ENCODE measurements at places on chromosomes 4 and X.

DNA sequence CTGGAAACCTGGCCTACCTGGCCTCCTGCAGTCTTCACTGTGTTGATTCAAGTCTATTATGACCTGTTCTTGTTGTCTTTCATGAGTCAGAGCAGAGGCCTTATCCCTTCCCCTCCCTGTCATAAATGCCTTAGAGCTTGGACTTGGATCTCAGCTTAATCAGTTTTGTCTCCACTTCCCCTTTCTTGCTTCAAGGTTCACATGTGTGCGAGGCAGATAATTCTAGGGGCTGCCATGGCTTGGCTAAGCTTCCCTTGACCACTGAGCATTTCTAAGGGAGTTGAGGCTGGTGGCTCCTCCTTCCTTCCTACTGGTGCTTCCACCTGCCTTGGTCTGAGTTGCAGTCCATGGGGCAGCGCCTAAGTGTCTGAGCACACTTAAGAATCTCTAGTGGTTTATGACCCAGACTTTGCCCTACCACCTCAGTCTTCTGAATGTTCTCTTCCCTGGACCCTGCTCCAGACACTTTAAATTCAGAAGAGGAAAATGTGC, 1.7 kb upstream of the HEPH start:
- peak; percentile 68 for DNase-seq

GRCh38 chrX:114930227-114930626, 87.2 kb downstream of the IL13RA2 start:
- DNase-seq, result no peak

DNA sequence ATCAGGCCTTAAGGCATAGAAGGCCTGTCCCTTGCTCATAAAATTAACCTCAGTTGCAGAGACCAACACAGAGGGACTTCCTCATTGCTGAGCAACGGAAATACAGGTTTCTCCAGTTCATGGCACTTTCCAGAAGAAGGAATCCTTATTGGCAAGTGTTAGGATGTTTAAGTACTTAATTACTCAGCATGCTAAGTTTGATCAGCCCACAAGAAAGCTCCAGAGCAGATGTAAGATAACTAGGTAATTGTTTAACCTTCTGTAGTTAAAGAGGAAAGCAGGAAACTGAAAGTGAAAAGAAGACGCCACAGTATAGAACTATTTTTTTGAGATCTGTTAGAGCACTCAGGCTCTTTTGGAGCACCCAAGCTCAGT, 33.5 kb downstream of the SMS start:
- no peak for DNase-seq

GRCh38 chr4:6198768-6199421, 1.5 kb downstream of the JAKMIP1 start:
- no peak for DNase-seq

- peak; percentile 12 for DNase-seq
These were observed 14.7 kb downstream of the NDP start for GRCh38 chrX:43958529-43958928.

GRCh38 chrX:49610718-49611310, 12.0 kb downstream of the GAGE1 start:
- no peak for DNase-seq

- peak; percentile 16 for DNase-seq
These were observed 7.3 kb downstream of the PGK1 start for GRCh38 chrX:78111140-78111931.

GRCh38 chr4:142443469-142443868, 402.6 kb downstream of the INPP4B start:
- no peak for DNase-seq

DNA sequence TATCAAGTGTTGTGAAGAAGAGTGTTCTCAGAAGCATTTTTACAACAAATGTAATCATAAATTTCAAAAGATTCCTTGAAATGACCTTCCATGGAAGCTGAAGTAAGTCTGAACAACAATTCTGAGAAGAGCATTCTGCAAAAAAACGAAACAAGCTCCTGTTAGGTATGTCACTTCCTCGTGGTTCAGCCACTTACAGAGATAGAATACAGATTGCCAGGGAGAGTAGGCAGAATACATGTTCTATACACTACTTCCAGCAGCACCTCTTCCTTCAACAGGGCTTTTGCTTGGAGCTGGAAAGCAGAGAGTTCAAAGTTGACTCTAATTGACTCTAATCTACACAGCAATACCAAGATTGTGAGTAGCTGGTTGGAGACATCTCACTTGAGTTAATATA, 274.5 kb downstream of the ADGRA3 start:
- no peak for DNase-seq

- no peak for DNase-seq
These were observed 22.3 kb downstream of the COL4A6 start for GRCh38 chrX:108415891-108416290.

DNA sequence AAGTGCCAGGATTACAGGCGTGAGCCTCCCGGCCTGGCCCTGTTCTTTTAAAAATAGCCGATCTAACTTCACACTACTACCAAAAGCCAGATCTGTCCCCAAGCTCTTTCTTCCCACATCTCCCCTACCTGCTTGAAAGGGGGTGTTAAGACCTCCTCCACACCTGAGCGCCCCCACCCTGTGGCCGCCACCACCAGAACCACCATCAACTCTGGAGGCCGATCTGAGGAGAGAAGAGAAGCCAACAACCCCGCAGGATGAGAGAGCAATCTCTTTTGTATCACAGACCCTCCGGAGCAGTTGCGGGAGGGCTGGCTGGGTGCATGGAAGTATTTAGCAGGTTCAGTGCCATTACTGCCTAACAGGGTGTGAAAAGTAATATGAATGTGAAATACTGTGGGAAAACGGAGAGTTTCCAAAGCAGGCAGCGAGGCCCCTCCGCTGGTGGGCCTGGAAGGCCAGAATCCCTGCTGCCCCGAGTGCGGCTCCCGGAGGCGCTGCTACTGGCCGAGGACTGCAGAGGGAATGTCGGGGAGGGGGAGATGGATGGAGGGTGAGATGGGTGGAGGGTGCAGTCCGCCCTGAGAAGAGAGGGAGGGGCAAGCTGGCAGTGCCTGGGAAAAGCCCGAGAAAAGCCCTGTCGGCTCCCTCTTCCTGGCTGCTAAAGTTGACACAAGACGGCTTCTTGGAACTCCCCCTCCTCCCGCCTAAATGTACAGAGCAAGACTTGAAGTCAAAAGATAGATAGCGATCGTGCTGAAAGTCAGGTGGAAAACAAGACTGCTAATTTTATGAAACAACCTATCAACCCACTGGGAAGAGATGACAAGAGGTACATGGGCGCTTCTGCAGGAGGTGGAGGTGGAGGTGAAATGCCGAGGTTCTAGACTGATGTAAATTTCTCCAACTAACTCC, 22.3 kb downstream of the HAND2 start:
- no peak for DNase-seq

GRCh38 chrX:118780911-118781310, 42.7 kb upstream of the ZCCHC12 start:
- DNase-seq, result no peak

GRCh38 chrX:2520539-2520938, 19.8 kb upstream of the DHRSX start:
- no peak for DNase-seq

DNA sequence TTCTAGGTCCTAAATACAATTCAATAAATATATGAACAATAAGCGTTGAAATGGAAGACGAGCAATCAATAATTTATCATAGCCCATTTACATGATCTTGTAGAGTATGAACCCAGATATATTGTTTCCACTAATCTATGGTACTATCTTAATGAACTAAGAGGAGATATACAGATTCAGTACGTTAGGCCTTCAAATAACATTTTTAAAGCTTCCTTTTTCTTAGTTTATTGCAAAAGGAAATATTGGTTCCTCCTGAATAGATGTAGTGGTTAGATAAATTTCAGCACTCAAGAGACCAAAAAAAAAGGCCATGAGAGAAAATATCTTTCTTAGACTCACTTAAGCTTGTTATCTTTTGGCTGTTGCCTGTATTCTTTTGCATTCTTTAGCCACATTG, 147.5 kb upstream of the PITX2 start:
- no peak for DNase-seq

DNA sequence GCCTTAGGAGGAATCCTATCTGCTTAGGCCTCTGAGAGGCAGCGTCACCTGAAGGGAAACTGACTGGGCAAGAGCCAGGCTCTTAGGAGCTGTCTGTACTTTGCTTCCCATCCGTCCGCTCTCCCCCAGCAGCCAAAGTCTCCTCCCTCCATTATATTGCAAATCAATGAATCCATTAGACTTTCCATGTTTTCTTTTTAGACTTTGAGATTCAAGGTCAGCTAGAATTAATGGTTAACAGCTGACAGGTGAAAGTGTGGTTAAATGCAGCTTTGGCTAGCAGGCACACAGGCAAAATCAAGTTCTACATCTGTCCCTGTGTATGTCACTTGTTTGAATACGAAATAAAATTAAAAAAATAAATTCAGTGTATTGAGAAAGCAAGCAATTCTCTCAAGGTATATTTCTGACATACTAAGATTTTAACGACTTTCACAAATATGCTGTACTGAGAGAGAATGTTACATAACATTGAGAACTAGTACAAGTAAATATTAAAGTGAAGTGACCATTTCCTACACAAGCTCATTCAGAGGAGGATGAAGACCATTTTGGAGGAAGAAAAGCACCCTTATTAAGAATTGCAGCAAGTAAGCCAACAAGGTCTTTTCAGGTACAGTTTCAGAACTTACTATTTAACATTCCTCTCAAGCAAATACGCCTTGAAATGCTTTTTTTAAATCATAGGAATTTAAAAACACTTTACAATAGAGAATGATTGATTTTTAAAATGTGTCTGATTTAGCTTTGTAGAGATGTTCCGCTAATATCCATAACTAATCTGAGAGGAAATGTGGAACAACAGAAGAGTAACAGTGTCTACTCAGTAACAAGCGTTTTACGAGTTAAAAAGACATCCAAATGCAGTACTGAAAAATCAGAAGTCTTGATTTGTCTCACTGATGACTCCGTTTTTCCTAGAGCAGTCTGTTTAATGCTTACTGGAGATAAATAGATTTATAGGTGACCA, at the start of gene F11:
TSS of gene F11 (plus strand) at position 507 of the 970 bp plus-strand sequence. CDS start 948 bp downstream, outside the sequence.
- no peak for DNase-seq

GRCh38 chrX:1528186-1528883, 8.7 kb downstream of the P2RY8 start:
- DNase-seq, result no peak

- no peak for DNase-seq
These were observed 79.8 kb upstream of the RPL34 start for GRCh38 chr4:108540536-108540935.

DNA sequence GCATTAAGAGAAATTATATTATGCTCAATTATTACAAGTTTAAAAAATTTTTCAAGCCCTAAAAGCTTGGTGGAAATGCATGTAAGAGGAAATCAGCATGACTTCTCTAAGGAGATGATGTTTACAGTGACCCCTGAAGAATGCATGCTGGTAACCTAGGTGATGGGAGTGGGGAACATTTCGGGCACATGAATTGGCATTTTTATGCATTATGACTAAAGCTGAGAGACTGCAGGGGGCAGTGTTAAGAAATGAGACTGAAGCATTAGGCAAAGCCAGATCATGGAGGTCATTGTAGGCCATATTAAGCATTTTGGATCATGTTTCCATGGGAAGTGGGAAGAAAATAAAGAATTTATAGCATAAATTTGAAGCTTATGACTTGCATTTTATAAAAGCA, 421.3 kb downstream of the FAT4 start:
- no peak for DNase-seq

DNA sequence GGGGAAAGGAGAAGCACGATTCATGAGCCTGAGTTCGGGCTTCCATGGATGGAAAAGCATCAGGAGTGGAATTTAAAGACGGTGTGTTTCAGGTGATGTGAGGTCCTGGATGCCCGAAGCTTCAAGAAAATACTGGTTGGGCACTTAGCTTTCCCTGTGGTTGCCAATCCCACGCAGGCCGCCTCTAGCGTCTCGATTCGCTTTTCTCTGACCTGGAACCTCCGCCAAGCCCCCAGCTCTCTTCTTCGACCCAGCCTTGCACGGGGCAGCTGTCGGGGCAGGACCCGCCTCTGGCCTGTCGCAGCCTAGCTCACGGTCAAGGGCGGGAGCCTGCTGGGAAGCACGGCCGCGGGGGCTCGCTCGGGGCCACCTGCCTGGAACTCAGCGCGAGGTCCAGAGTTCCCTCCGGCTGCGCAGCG, 308 bp upstream of the TLR2 start:
- DNase-seq, result no peak

GRCh38 chrX:135484641-135485289, 35.7 kb upstream of the INTS6L start:
- no peak for DNase-seq

DNA sequence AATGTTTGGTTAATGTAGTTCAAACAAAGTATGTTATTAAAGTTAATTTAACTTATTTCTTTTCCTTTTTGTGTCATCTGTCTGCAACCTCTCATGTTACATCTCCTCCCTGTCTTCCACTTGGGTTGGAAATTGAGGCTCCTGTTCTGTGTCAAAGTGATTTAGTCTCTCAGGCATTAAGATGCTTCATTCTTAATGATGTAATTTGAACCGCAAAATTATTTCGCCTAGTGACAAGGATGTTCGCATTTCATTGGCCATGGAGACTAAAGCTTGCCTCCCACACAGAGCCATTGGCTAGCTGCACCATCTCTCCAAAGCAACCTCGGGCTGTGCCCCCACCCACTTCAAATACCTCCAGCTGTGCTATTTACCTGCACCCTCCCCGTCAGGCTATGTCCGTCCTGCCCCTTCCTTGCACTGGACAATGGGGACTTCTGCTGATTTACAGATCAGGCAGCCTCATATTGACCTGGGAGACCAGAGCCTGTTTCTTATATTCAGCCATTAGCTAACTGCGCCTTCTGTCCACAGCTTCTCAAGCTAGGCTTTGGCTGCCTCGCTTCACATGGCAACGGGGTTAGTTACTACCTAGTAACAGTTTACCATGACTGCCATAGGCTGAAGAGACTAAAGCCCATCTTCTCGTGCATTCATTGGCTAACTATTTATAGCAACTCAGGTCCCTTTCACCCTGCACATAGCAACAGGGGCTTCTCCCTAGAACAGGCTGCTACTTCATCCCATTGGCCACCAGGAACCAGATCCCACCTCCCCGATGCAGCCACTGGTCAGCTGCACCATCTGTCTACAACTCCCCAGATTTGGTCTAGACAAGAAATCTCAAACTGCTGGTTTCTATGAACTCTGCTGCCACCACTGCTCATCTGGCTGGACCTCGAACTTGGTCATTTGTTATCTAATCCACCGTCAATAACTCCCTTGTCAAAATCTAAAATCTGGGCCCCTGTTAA, 8.6 kb upstream of the ZNF157 start:
- peak; percentile 69 for DNase-seq

GRCh38 chr4:173381610-173382009, 10.9 kb downstream of the SAP30 start:
- DNase-seq, result no peak

DNA sequence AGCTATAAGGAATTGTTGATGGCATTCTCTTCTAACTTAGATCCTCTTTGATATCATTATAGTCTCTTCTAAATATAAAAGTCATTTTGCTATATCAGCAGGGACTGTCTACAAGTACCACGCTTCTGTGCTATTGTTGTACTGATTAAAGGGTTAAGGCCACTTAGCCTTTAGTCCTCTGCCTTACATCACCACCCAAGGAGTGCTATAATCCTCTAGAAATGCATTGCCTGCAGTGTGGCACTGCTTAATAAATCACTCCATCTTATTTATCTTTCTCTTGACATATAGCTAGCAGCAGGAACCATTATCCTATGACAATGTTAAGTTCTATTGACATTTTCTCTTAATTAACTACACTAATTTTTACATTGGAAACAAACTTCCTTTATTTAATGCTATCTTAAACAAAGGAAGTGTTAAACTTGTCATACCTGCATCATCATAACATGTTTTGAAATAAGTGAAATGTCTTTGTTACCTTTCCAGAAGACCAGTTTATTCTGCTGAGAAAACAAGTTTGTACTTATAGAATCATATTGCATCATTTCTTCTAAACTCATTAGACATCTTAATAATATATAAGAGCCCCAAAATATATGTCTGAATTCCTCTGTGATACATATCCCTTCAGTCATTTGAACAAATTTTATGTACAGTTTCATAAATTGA, 360.9 kb upstream of the ATOH1 start:
- DNase-seq, result no peak

Measured in transverse colon (tissue), 4 donors.